Hair follicular keratinocyte (primary cell): ENCODE measurements at places on chromosomes 11 and 22. TPM values are rescaled to one million over a fixed set of nuclear protein-coding genes. Genes with fewer than 3 reads are reported as not detected.

Gene MAJIN
- not detected in 2 replicates for total RNA-seq

Gene KRTAP5-10
- total RNA-seq = not detected in 2 replicates

Gene LRRC32
- total RNA-seq = not detected in 2 replicates

Gene SCGB1A1
- not detected in 2 replicates for total RNA-seq

Gene DRD4
- total RNA-seq = not detected in 2 replicates

Gene PANX2
- total RNA-seq = 0.04 and 0.62 TPM in 2 replicates

Gene TCIRG1
- 51.0 and 76.7 TPM in 2 replicates for total RNA-seq

Gene PANX3
- not detected in 2 replicates for total RNA-seq

Gene CARD16
- 5.5 and 7.5 TPM in 2 replicates for total RNA-seq
